GM12891 (cell line): ENCODE measurements at places on chromosomes 16 and 17.

DNA sequence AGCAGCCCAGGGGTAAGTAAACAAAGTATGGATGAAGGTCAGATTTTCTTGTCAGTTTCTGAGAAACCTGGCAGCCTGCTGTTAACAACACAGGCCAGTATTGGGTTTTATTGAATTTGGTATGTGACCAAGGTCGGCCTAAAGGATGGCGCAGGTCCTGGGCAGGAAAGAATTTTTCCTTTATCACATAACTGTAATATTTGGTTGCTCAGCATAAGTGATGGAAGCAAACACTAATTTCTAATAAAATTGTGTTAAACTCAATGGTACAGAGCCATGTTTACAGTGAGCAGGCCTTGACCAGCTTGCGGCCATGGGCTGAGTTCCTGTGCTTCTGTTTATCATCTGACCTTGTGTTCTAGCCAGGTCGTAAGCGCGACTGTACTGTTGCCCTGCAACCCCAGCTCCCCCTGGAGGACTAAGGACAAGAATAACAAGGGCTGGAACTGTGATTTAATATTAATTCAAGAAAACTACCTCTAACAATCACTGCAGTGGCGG is 10.5 kb downstream of the POLDIP2 start:
- DNase-seq: no peak

DNA sequence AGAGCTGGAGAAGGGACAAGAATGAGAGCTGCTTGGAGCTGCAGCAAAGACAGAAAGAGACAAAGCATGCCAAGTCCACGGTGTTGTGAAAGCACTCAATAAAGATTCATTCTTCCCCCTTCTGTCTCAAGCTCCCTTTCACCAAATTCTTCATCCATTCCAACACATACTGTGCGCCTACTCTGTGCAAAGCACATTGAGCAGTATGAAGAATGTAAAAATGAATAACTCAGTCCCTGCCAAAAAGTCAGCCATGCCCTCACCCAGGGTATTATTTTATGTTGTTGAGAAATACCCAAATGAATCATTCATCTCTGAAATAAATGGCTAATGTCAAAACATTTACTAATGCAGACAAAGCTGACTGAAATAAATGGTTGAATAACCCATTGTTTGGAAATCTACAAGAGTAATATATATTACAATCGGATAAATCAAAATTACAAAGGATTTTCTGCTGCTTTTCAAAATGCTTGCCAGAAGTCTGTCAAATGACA is 282.9 kb upstream of the IRX5 start:
- DNase-seq: no peak

GRCh38 chr17:78759203-78759968 is 22.7 kb downstream of the CYTH1 start:
- no peak for DNase-seq

- no peak for DNase-seq
Observed at GRCh38 chr16:81514041-81514559, 69.5 kb downstream of the CMIP start.

GRCh38 chr17:55811536-55811935 is 60.7 kb downstream of the PCTP start:
- DNase-seq: no peak

GRCh38 chr16:18782697-18783429 is 7.3 kb downstream of the RPS15A start:
- DNase-seq: no peak

DNA sequence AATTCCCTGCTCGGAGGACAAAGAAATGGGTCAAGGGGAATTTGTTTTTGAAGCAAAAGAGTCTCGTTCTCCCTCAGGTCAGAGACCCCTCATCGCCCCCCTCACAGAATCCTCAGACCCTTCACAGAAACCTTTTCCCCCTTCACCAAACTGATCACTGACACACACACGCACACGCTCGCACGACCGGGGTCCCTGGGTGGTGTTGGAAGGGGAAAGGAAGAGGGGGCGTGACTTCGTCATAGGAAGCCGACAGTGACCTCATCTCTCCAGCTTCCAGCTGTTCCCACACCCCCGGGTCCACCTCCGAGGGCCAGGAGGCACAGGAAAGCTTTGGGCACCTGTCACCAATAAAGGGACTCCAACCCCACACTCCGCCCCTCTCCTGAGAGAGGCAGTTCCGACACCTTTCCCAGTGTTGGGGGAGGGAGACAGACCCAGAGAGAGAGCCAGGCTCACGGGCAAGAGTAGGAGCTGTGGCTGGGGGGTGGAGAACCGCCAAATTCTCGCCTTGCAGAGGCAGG is 1.2 kb downstream of the ASGR1 start:
- no peak for DNase-seq

GRCh38 chr16:568401-569258 is 1.1 kb upstream of the PIGQ start:
- no peak for DNase-seq

GRCh38 chr17:8643855-8644506 is 13.5 kb upstream of the MYH10 start:
- no peak for DNase-seq

DNA sequence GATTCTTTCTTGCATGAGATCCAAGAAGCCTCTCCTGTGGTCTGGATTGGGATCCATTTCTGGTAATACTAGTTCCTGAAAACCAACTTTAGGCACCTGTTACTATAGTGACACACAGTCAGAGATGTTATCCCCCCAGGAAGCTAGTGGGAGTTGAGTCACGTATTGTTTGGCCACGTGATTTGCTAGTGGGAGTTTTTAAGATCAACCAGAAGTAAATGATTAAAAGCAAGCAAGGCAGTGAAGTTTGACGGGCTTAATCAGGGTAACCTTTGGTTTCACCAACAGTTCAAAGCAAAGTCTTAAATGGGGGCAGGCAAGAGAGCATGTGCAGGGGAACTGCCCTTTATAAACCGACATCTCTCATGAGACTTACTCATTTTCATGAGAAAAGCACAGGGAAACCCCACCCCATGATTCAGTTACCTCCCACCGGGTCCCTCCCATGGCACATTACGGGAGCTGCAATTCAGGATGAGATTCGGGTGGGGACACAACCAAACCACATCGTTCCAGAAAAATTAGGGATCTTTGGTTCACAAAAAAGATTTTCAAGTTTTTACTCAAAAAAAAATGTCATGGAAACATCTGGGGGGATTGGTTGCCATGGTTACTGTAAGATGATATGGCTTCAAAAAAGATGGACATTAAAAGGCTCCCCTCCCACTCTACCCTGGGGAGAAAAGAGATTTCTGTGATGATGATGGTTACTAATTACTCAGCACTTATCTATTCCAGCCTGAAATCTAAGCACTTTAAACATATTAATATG is 483.1 kb upstream of the ERCC4 start:
- no peak for DNase-seq

DNA sequence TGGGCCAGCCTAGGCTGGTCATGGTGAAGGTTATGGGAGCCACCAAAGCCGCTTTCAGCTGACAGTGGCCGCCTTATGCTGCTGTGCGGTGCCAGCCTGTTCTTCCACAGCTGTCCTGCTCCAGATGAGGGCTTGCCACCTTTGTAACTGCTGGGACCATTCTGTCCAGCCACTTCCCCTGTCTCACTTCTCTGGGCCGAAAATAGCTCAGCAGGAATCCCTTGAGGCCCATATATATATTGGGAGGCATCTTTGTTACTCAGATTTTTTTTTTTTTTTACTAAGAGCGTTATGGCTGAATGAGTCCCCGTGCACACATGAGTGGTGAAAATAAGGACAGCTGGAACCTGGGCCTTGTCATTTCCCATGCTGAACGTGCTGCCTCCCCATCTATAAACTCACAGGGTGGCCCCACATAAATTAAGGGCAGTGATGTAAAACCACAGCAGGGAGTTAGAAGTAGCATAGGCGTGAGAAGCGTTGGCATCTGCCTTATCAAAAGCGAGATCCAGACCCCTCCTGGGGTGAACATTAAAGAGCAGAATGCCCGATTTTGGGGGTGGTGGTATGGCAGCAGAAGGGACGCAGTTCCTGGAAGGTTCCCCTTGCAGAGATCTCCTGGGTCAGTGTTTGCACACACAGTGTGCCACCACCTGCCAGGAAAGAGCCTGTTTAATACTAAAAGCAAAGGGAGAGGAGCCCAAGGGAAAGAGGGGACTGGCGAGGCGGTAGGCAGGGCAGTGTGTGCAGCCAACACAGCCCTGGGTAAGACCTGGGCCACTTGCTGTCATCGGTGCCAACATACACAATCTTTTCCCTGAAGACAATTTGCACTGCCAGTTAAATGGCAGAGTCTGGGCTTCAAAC is 57.8 kb downstream of the USP43 start:
- no peak for DNase-seq
